ENCODE measurements at places on chromosomes 4 and X.

GRCh38 chr4:164716901-164717300 is 37.0 kb upstream of the SMIM31 start:
- no peak for DNase-seq

- DNase-seq, result no peak
These were observed 107.6 kb upstream of the FAM9B start for GRCh38 chrX:9141496-9141895.

DNA sequence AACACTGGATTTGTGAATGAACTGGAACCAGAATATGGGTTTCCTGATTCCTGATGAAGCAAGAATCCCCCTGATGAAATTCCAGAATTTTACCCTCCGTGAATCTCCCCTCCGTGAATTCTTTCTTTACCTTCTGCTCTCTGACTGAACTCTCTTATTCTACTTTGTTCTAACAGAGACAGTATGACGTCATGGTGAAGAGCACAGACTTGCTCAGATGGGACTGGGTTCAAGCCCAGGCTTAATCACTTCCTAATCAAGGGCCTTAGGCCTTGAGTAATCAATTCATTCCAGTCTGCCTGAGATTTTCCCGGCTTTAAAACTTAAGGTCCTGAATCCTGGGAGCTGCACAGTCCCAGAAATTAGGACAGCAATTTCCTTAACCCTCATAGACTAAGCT is 64.5 kb downstream of the IQCM start:
- DNase-seq, result no peak

- no peak for DNase-seq
These were observed 954.1 kb upstream of the INTU start for GRCh38 chr4:126678618-126679017.

DNA sequence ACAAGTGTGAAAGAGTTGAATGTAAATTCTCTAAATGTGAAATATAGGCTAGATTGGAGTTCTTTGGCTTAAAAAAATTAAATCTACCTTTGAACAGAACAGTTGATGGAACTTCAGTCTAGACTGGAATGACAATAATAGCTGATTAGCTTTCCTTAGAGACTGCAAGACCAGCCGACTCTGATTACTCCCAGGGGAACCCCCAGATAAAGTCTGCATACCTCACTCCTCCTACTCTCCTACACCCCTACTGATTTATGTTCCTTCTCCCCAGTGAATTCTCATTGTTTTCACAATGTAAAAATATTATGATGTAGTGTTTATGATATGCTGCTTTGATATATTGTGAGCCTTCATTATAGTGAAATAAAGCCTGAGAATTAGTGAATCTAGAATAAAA is 241.3 kb downstream of the CFAP299 start:
- no peak for DNase-seq

- DNase-seq, result no peak
These were observed 315.3 kb upstream of the HS3ST1 start for GRCh38 chr4:11743976-11744375.

DNA sequence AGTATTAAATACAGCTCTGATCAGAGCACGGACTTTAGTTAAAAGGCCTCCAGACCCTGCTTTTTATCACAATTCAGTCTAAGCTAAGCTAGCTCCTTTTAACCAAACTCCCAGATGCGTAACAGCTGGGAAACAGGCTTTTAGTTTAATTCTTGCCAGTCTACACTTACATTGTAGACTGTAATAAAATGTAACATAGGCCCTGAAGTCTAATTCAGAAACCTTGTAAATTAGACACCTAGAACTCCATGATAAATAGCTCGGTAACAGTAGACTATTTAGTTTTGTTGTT is 20.1 kb downstream of the FBXO8 start:
- no peak for DNase-seq

GRCh38 chrX:125895518-125895917 is 270.6 kb downstream of the DCAF12L2 start:
- DNase-seq, result no peak

DNA sequence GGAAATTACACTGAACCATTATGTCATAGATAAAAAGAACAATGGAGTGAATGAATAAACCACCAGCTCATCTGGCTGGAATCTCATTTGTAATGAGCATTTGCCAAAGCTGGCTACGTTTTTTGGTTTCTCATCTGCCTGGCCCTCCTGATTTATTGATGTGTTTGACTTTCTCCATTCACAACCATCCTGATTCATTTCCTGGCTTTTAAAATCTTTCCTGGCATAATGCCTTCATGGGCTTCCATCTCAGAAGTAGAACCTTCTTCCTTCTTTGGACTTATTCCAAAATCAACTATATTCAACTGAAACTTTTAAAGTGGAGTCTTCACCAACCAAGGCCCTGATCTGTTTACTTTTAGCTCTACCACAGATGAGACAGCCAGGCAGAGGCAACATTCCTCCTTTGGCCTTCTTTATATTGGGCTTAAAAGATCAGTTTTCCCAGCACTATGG is 36.0 kb upstream of the ARSJ start:
- DNase-seq, result no peak

DNA sequence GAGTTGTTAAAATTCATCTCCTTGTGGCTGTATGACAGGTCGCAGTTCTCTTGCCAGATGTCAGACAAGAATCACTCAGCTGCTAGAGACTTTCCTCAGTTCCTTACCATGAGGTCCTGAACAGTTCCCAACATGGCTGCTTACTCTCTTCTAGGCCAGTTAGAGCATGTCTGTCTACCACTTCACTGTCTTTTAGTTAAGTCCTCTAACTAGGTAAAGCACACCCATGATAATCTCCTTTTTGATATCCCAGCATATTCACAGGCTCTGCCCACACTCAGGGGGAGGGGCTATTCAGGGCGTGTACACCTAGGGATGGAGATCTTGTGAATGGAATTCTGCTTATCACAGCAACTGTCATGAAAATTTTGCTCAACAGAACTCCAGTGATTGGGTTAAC is 190.1 kb downstream of the ADAMTS3 start:
- no peak for DNase-seq

GRCh38 chr4:2260344-2261109 is 1.4 kb downstream of the MXD4 start:
- no peak for DNase-seq

GRCh38 chr4:99943904-99944437 is 2.4 kb downstream of the DNAJB14 start:
- DNase-seq, result no peak

DNA sequence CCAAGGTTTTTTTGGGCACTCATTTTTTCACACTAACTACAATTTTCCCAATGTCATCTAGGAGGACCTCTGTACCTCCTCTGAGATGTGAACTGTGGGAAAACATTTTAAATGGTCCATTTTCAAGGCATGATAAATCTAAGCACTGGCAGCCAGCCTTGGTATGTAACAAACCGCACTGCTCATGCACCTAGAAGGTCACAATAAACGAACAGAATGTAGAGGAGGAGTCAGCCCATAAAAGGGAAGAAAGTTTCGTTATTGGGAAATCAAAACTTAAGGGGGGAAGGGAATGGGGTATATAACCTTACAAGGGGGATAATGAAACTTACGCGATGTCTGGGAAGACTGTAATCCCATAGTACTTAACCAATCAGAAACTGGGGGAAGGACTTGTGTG is 16.4 kb downstream of the COX18 start:
- DNase-seq, result no peak

DNA sequence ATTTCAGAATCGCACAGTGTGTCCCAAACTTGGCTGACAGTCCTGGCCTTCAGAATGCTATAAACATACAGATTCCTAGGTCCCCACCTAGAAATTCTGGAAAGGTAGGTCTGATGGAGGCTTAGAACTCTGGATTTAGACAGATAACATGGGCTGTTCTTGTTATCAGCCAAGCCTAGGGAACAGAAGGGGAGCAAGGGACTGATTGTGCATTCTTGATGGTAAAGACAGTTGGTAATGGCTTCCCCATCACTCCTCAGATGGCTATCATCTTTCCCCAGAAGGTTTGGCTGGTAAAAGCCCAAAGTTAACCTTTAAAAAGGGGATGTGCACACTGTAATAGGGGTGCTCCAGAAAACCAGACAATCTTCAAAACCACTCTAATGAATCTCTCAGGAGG is 35.7 kb downstream of the DIPK2B start:
- DNase-seq, result no peak

- no peak for DNase-seq
These were observed 289.3 kb downstream of the BCOR start for GRCh38 chrX:39808471-39808917.

- DNase-seq, result no peak
These were observed 103.6 kb downstream of the UCHL1 start for GRCh38 chr4:41360214-41360920.

DNA sequence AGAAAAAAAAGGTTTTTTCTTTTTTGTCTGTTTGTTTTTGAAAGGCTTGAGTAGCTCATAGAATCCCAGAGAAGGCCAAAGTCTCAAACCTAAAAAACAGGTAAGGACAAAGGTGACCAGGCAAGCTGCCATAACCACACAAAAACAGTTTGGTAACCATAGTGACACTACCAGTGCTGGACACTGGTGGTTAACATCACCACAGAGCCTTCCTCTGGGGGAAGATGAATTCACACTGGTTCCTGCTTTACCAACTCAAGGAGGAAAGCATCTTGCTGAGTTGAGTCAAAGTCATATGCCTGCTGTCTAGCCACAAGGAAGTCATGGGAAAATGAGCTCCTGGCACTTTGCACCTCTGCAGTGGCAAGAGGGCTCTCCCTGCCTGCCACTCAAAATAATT is 32.5 kb downstream of the IDS start:
- no peak for DNase-seq

DNA sequence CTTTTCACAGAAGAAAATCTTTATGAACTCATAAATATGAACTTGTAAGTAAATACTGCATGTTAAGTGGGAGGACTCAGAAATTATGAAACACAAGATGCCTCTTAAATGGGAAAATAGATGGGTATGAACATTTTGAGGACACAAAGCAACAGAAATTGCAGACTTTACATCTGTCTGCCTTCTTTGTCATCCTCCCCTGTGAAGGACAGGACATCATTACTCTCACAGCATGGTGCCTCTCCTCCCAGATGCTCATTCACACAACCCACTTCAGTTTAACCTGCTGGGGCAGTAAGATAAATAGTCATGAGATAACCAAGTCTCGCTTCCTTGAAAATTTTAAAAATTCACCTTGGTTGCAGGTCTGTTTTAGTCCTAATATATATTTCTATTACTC is 144.5 kb downstream of the APBB2 start:
- DNase-seq, result no peak

GRCh38 chrX:154018518-154019060 is 1.1 kb downstream of the IRAK1 start:
- no peak for DNase-seq

Data from stimulated activated CD8-positive, alpha-beta memory T cell treated with anti-CD3 and anti-CD28 coated beads, Interleukin-4, amount 100 ng/mL, for 4 hours (primary cell).